ENCODE measurements at places on chromosomes 1 and 21. TPM values are rescaled to one million over a fixed set of nuclear protein-coding genes. Genes with fewer than 3 reads are reported as not detected.

TMEM269 gene
- total RNA-seq, result not detected

VAMP4 gene
- total RNA-seq, result 4.6 TPM

LCE6A gene
- total RNA-seq, result not detected

ANKRD35 gene
- total RNA-seq, result 8.0 TPM

LAMC2 gene
- 1.3 TPM for total RNA-seq

PDPN gene
- 42.5 TPM for total RNA-seq

TLCD4 gene
- total RNA-seq, result 9.8 TPM

GNG12 gene
- 21.5 TPM for total RNA-seq

SYT14 gene
- total RNA-seq, result 0.11 TPM

ZNF683 gene
- not detected for total RNA-seq

PDZK1IP1 gene
- 3.9 TPM for total RNA-seq

DNALI1 gene
- 2.9 TPM for total RNA-seq

HHAT gene
- not detected for total RNA-seq

MYOG gene
- 51.2 TPM for total RNA-seq

PTPRC gene
- 2.8 TPM for total RNA-seq

Data from gastrocnemius medialis (tissue), 4 donors.